Activated CD4-positive, alpha-beta T cell treated with anti-CD3 and anti-CD28 coated beads, Interleukin-2, amount 50 U/mL, for 48 hours (primary cell): ENCODE measurements at places on chromosomes 3 and 15.

DNA sequence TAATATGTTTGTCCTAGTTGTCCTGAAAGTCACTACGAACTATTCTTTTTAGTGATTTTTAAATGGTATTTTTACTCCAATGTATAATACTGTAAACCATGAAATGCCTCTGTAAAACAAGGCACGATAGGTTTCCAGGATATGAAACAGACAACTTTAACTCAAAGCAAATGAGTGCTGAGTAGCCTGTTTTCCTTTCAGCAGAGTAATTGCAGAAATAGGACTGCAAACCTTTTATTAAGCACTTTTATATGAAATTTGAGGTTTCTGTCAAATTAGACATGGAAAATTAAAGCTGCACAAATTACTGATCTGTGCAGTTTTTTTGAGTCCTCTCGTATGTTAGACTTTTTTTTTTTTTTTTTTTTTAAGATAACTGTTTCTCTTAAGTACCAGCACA lies 16.2 kb downstream of the AKAP13 start:
- DNase-seq: no peak

DNA sequence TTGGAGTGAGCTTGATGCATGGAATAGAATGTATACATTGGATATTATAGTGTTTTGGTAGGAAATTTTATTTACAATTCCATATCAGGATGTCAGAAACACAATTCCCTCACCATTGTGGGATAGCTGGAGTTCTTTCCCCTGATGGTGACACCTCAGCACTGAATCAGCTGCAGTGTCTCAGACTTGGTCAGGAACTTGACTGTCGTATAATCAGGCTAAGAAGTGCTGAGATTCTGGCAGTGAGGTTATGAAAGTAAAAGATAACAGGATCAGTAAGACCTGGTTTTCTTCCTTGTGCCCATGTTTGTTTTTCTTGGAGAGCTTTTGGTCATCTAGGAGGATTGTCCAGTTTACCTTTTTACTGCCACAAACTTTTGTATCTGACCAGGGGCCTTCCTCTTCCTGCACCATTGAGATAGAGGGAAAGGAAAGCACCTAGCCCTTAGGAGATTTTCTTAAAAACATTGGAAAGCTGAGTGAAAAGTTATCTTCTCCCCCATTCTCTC lies 27.3 kb upstream of the ST3GAL6 start:
- no peak for DNase-seq

- DNase-seq: no peak
Observed at GRCh38 chr3:141366285-141367037, 1.8 kb upstream of the ZBTB38 start.

GRCh38 chr3:153399636-153400035 lies 237.6 kb downstream of the RAP2B start:
- no peak for DNase-seq

- no peak for DNase-seq
Observed at GRCh38 chr3:140568131-140568530, 109.7 kb upstream of the TRIM42 start.
